ENCODE measurements at places on chromosomes 6 and 20.

DNA sequence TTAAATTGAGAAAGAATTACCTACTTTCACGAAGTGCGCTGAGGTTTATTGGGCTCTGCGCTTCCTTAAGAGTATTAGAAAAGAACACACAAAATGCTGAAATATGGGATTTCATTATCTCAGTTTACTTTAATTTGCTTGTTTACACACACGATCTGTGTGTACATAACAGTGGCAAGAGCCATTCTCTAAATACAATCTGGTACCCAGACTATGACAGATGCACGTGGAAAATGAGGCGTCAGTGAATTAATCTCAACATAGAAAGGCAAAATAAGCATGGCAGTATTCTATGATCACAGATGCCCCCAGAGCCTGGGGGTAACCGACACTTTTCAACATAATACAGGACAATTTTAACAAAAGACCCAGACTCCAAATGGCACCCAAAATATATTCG lies 8.3 kb downstream of the FITM2 start:
- DNase-seq = no peak

- no peak for DNase-seq
Observed at GRCh38 chr20:38061109-38061508, 27.6 kb downstream of the RPRD1B start.

- DNase-seq = no peak
Observed at GRCh38 chr6:149208134-149208601, 109.3 kb upstream of the TAB2 start.

DNA sequence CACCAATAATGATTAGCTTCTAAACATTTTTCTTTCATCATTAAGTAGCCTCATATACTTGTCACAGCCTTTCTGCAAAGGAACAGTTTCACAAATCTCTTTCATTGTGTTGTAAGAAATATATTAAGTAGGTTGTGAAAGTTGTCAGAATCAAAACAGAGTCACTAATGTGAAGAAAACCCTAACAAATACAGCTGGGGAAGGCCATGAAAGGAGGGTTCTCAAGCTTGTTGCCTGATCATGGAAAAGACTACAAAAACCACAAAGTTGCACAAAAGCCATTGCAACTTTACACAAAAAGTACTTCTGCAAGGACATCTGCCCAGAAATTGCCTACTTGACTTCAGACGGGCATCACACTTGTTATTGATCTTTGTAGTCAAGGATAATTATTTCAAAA lies 216.1 kb downstream of the ALDH8A1 start:
- DNase-seq = no peak

GRCh38 chr20:54633374-54634355 lies 158.3 kb downstream of the DOK5 start:
- no peak for DNase-seq

- no peak for DNase-seq
Observed at GRCh38 chr6:132888701-132889100, 74.3 kb downstream of the RPS12 start.

DNA sequence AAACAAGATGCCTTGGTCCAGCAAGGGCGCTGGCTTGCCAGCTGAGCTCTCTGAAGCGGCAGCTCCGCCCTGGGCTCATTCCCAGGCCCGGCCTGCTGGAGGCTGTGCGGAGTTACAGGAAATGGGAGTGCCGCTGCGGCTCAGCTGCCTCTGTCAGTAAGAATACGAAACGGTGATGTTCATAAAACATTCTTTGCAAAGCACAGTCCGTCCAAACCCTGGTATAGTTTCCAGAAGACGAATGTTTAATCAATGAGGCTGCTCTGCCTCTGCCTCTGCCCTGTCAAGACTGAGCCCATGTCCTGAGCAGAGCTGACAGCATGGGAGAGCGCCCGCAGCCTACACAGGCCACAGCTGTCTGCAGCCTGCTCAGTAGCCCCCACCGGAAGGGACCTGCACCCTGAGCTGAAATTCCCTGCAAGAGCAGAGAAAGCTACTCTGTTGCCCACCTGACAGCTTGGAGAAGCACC lies 153.3 kb upstream of the SNX9 start:
- no peak for DNase-seq
